ENCODE measurements at places on chromosomes 12 and 14.
A peak's percentile ranks its signal among the peaks of the same experiment; 100 is the strongest.

DNA sequence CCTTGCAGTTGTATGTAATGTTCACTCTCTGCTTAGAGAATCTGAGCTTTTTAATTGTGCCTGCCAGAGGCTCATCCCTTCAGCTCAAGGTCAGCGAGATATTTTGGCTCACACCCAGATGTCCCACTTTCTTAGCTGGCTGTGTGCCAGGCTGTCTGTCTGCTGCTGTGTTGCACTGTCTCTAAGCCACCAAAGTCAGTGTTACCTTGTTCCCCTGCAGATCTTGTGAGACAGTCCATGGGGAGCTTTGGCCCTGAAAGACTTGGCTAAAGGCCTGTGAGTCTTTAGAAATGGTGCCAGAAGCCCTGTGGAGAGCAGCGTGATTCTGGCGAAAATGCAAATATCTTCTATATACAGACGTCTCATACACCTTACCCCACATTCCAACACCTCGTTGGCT, 293.7 kb downstream of the TTC6 start:
- no peak for DNase-seq

- DNase-seq, result no peak
Observed at GRCh38 chr14:46626876-46627275, 24.7 kb downstream of the RPL10L start.

GRCh38 chr14:77730976-77731497, 23.1 kb downstream of the SLIRP start:
- DNase-seq, result no peak

GRCh38 chr12:47910981-47911380, 6.2 kb upstream of the VDR start:
- no peak for DNase-seq

- no peak for DNase-seq
Observed at GRCh38 chr14:66485910-66486421, at the start of gene CCDC196. Gene CCDC196 (plus strand): TSS chr14:66486371. CDS start chr14:66486503, 132 bp downstream.

- peak; percentile 64 for DNase-seq
Observed at GRCh38 chr12:112013601-112014402, 576 bp downstream of the ERP29 start.

DNA sequence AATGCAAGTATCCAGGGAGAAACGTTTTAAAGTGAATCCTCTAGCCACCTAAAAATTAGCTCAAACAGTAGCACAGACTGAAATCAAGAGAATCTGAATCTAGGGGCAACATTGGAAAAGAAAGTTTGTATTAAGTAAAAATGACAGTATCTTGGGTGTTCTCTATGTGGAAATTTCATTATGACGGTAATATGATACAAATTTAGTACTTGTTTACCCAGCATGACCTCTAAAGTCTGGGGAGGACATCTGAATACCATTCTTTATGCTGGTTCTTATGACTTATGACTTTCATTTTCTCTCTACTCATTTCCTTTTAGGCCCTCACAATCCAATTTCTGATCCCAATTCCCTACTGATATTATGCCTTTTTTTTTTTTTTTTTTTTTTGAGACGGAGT, 14.0 kb downstream of the GTSF1 start:
- no peak for DNase-seq

- DNase-seq, result no peak
Observed at GRCh38 chr12:1993341-1993740, 10.9 kb downstream of the DCP1B start.
